Fibroblast of skin of scalp (primary cell): ENCODE measurements at places on chromosomes 2 and 18.
A peak's percentile ranks its signal among the peaks of the same experiment; 100 is the strongest.

- no peak for DNase-seq
Observed at GRCh38 chr2:195909926-195910325, 158.7 kb downstream of the DNAH7 start.

- DNase-seq: peak; percentile 63
Observed at GRCh38 chr2:51697095-51697494, 665.2 kb upstream of the NRXN1 start.

GRCh38 chr18:74950479-74950878 lies 258.5 kb downstream of the PTGR3 start:
- DNase-seq: no peak

- DNase-seq: no peak
Observed at GRCh38 chr2:208371634-208371935, 35.0 kb upstream of the PTH2R start.

GRCh38 chr2:190792956-190793888 lies 87.4 kb upstream of the GLS start:
- peak; percentile 38 for DNase-seq

- peak; percentile 11 for DNase-seq
Observed at GRCh38 chr2:222142027-222142426, 156.8 kb downstream of the PAX3 start.

- DNase-seq: no peak
Observed at GRCh38 chr18:45085916-45086624, 405.4 kb downstream of the SETBP1 start.

- no peak for DNase-seq
Observed at GRCh38 chr2:85607268-85608215, 4.3 kb downstream of the C2orf68 start.

DNA sequence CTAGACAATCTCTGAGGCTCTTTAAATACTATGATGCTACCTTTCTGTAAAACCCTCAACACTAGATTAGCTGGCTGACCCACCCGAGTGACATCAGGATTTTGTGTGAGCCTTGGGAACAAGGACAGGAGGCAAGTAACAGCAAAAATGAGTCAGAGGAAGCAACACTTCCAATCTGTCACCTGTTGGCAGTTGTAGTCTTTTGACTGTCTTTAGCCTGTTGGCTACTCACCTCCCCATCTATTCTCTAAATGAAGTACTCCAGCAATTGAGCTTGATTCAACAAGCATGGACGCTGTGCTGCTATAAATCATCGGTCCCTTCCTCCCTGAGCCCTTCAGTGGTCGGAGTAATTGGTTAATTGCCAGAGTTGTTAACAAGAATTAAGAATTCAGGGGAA lies 898.7 kb downstream of the BCL11A start:
- DNase-seq: no peak

GRCh38 chr2:184154438-184154837 lies 443.9 kb upstream of the ZNF804A start:
- DNase-seq: peak; percentile 32

DNA sequence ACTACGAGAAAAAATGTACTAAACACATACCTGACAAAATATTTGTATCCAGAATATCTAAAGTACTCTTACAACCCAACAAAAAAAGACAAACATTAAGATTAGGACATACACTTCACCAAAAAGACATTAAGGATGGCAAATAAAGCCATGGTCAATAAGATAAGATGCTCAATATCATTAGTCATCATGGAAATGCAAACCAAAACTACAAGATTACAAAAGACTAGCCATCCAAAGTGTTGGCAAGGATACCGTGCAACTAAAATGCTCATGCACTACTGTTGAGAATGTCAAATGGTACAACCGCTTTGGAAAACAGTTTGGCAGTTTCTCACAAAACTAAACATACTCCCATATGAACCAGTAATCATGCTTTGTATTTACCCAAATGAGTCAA lies 29.7 kb downstream of the MAP3K2 start:
- DNase-seq: no peak

DNA sequence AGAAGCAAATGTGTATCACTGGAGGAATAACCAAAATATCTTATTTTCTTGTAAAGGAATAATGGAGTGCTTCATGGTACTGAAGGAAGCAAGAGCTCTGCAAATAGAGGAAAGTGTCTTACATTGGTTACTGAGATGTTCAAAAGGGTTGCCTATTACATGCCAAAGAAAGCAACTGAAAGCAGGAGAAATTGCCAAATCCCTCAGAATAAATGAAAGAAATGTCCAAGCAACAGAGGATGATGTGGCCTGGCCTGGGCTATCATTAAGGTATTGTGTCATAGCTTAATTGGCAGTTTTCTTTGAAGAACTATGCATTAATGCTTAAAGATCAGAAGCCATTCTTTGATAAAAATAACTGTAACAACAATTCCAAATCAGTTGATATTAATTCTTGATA lies 173.7 kb downstream of the RAB3GAP1 start:
- no peak for DNase-seq

- no peak for DNase-seq
Observed at GRCh38 chr18:51162617-51163016, 34.9 kb downstream of the MEX3C start.

- no peak for DNase-seq
Observed at GRCh38 chr18:55447672-55448018, 140.3 kb downstream of the TCF4 start.

DNA sequence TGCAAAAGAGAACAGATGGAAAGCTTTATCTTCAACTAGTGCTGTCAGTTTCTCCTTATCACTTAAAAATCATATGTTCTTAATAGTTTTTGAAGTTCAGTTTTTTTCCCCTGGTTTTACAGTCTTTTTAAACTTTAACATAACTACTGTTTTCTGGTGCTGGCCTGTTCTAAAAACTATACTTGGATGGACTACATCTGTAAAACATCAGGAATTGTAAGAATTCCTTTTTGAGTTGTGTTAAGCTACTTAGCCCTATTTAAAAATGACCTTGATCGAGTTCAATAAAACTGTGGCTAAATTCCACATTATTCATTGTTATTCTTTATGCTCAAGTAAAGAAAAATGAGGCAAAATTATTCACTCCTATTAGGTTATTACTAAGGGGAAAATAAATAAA lies 397.7 kb downstream of the NUP35 start:
- DNase-seq: no peak

DNA sequence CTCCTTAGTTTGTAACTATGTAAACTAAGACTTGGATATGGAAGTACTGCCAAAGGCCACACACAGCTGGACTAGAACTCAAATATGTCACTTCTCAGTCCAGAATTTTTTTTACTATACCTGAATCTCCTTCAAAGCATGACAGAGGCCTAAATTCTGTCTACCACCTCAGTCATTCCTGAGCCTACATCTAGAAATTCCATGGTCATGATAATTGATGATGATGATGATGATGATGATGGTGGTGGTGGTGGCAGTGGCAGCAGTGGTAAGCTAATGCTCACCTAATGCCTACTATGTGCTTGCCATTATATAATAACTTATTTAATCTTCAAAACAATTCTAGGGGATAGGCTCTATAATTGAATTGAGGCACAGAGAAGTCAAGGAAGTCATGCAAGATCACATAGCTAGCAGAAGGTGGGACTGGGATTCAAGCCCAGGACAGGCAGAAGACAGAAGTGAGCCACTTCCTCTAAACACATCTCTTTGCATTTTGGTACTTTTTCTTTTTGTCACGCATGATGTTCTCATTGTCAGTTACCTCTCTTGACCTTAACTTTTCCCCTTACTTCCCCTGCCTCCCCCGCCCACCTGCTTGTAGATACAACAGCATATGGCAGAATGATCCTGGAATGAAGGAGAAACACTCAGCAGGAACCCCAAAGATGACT lies 539.3 kb downstream of the TNS1 start:
- DNase-seq: no peak

- DNase-seq: peak; percentile 78
Observed at GRCh38 chr2:168210895-168211570, 36.4 kb downstream of the STK39 start.

DNA sequence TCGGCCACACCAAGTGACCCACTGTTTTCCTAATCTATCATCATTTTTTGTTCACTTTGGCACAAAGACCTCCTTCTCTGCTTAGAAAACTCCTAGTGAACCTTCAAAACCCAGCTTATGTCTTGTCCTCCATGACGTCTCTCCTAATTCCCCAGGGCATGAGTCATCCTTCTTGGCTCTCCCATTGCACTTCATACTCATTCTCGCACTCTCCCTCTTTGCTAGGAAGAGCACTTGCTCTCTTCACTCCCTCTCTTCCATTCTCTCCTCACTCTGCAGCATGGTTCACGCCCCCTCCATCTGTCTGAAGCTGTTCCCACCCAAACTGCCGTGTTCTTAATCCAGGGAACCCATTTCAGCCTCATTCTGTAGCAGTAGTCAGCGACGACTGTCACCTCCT lies 103.9 kb downstream of the MRO start:
- peak; percentile 2 for DNase-seq

- no peak for DNase-seq
Observed at GRCh38 chr2:56768973-56769372, 585.2 kb downstream of the CCDC85A start.

- DNase-seq: peak; percentile 47
Observed at GRCh38 chr2:151999053-151999452, 99.8 kb downstream of the CACNB4 start.

GRCh38 chr2:11406267-11406957 lies 59.5 kb downstream of the E2F6 start:
- peak; percentile 94 for DNase-seq

DNA sequence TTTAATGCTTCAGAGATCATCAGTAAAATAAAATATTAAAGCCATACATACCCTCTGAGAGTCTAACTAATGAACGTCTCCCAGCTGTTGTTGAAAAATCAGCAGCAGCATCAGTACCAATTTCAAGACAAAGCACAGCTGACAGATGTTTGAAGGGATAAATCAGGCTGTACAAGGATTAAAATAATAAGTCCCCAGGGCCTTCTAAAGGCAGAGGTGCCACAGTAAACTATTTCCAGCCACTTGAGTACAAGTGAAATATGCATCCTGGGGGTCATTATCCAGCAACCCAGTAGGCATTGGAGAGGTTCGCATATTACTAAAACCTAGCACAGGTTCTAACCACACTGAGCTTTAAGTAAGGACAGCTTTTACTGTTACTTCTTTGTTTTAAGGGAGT lies 76.9 kb downstream of the NXPH2 start:
- no peak for DNase-seq

DNA sequence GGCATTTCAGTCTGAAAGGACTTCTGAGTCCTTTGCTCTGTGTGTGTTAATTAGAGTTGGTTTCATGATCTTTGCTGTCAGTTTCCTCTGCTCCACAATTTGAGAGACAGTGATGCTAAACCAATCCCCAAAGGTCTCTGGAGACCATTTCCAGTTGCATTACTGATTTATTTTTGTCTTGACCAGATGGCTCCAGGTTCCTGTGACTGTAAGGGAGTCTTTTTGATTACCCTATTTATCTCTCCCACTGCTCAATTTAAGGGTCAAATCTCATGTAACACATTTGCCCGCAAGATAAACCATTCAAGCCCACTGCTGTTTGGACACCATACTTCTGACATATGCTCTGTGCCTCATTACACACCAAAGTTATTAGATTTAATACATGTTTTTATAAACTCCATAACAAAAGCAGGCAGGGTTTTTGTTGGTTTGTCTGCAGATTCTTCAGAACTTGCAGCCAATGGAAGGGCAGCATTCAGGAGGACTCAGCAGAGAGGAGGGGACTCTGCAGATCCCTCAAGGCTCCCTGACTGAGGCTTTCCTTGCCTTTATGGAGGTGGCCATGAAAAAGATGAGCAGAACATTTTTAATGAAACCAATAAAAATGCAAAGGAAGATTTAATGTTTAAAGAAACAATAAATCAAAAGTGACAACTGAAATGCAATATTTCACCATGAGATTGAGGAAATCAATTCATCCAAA lies 889.3 kb upstream of the CELF4 start:
- DNase-seq: no peak

DNA sequence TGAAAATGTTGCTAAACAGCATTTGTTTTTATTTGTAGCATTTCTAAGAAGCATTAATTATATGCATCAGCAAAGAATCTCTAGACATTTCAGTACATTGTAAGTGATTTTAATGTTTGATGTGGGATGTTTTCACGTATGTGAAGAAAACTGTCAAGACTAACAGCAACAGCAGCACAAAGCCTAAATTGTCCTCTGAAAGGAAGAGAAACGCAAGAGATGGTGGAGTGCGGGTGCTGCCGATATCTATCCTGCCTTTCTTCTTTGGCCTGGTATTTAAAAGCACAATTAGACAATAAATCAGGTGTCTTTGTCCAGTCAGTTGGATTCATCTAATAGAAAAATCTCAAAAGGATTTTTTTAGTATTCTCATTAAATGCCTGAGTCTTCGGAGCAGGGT lies 3.1 kb downstream of the TWIST2 start:
- DNase-seq: no peak

DNA sequence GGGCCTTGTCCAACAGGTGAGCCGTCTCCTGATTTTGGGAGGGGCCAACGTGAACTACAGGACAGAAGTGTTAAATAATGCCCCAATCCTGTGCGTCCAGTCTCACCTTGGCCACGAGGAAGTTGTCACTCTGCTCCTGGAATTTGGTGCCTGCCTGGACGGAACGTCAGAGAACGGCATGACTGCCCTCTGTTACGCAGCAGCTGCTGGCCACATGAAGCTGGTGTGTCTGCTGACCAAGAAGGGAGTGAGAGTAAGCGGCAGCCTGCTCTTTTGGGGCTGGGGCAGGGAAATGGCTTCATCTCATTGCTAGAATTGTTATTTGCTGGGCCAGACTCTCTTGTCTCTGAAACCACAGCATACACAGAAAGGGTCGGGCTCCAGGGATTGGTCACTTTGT lies 92.3 kb downstream of the WDSUB1 start:
- DNase-seq: no peak

DNA sequence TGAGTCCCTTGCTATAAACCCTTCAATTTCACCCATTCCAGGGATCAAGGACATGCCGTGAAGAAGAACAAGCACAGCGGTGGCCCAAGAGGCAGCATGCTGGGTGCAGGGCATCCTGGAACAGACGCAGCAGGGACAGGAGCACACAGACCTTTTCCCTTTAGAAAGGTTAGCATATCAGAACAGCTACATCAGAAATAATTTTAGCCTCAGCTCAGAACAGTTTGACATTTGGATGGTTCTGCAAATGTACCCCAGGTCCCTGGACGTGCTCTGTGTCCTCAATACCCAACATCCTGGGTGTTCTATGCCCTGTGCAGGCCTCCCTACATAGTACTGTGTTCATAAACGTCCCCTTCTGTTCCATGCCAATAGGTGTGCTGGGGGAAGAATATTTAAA lies 80.4 kb downstream of the MYOM1 start:
- no peak for DNase-seq

- DNase-seq: peak; percentile 2
Observed at GRCh38 chr18:54843314-54843713, 15.0 kb downstream of the RAB27B start.

DNA sequence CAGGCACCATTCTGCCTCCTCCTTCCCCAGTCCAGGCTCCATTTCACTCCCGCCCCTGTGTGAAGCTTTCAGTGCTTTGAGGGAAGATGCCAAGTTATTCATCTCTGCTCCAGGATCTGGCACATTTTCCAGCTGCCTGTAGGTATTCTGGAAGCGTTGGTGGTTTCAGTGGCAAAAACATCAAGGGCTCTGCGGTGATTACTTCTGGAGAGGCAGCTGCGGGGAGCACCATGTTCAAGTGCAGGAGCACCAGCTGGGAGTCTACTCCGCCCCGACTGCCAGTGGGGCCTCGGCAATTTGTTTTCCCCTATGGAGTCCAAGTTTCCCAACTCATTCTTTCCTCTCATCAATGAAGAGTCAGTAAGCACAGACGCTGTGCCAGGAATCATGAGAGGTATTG lies 211.7 kb downstream of the CLIP4 start:
- DNase-seq: no peak
